ENCODE measurements at places on chromosomes 5 and 9.

- DNase-seq = no peak
Observed at GRCh38 chr5:139088024-139088423, 110.1 kb downstream of the SIL1 start.

GRCh38 chr5:74367241-74367733 lies 273.2 kb downstream of the ENC1 start:
- no peak for DNase-seq

GRCh38 chr5:164597293-164597900 lies 1092.0 kb downstream of the MAT2B start:
- DNase-seq = no peak

GRCh38 chr9:86912210-86912609 lies 35.1 kb downstream of the GAS1 start:
- DNase-seq = no peak

GRCh38 chr5:134965271-134965825 lies 2.4 kb upstream of the CATSPER3 start:
- DNase-seq = no peak

DNA sequence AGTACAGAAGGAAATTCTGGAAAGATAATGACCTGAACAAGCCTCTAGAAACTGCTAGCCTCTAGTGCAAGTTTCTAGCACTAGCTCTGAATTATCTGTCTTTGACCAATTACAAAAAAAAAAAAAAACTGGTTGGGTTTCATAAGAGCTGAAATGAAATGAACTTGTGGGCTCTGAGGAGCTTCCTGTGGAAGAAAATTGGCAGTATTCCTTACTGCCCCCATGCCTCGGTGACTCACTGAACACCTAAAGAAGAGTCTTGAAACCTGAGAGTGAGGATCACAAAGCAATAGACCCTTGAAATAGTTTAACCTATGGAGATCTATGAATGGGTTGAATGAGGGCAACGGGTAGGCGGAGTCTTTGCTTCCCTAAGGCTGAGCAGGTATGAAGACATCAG lies 263.6 kb upstream of the RASA1 start:
- DNase-seq = no peak
